Chondrocyte (in vitro differentiated cells): ENCODE measurements at places on chromosomes 4 and X. TPM values are rescaled to one million over a fixed set of nuclear protein-coding genes. Genes with fewer than 3 reads are reported as not detected.

DNA sequence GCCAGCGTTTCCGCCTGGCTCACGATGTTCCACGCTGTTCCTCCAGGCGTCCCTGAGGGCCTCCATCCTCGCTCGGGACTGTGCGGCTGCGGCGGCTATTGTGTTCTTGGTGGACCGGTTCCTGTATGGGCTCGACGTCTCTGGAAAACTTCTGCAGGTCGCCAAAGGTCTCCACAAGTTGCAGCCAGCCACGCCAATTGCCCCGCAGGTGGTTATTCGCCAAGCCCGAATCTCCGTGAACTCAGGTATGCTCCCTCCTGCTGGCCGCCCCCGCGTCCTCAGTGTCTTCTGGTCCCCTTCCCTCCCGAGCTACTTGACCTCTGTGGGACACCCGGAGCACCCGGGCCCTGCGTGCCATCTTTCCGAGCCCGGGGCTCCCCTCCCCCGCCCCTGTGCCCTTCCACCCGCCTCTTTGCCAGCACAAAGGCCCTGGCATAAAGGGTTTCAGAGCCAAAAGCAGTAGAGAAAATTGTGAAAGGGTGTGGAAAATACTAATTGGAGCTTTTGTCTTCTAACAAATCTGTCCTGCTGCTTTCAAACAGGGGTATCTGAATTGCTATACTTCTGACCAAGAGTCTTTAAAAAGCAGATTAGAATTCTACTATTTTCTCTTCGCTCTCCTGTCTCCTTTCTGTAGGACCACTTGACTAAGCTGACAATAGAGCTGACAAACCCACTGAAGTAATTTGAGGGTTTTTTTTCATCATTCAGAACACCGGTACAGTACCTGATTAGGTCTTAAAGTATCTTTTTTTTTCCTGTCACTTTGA lies 104.0 kb downstream of the NEUROG2 start:
- no peak overlapping the region for H3K27ac ChIP-seq
- no peaks in the 10 kb centered on the region for H3K4me1 ChIP-seq
- no peak overlapping the region for H3K4me3 ChIP-seq
- no peak for DNase-seq

RAB39B gene
- total RNA-seq, result 2.0 to 3.1 TPM (median 3.1 TPM) in 3 replicates

DNA sequence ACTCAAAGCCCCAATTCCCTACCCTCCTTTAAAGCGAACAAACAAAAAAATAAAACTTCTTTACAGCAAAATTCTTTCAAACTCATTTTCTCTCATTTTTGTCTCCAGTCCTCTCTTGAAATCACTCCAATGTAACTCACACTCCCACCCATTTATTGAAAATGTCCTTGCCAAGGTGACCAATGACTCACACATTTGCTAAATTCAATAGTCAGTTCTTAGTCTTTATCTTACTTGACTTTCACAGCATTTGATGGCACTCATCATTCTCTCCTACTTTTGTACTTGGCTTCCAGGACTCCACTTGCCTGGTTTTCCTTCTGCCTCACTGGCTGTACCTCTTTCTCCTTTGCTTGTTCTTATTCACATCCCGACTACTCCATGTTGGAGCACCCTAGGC lies 19.9 kb downstream of the CC2D2A start:
- no peak for DNase-seq
- H3K4me1 ChIP-seq, result peaks cover 29% of the 10 kb centered on the region
- H3K36me3 ChIP-seq, result peaks cover 32% of the 10 kb centered on the region
- no peak overlapping the region for H3K4me3 ChIP-seq
- H3K27me3 ChIP-seq, result no peaks in the 10 kb centered on the region

MXRA5 gene
- 26.3 to 103 TPM (median 26.4 TPM) in 3 replicates for total RNA-seq
